Melanocyte of skin (primary cell): ENCODE measurements at places on chromosomes 7 and 10. TPM values are rescaled to one million over a fixed set of nuclear protein-coding genes. Genes with fewer than 3 reads are reported as not detected.

The ZC3HAV1 gene
- total RNA-seq: 60.3 and 61.9 TPM in 2 replicates

The COL17A1 gene
- total RNA-seq: under 0.01 and 0.62 TPM in 2 replicates

The ZNHIT1 gene
- total RNA-seq: 60.9 and 77.0 TPM in 2 replicates

The SUV39H2 gene
- total RNA-seq: 22.6 and 28.4 TPM in 2 replicates

The MBL2 gene
- total RNA-seq: under 0.01 and 0.15 TPM in 2 replicates

The IQUB gene
- under 0.01 and 0.31 TPM in 2 replicates for total RNA-seq

The ASB10 gene
- not detected in 2 replicates for total RNA-seq

The OPN4 gene
- not detected in 2 replicates for total RNA-seq

The SEMA4G gene
- total RNA-seq: 0.77 and 1.3 TPM in 2 replicates

The CUEDC2 gene
- 53.0 and 63.2 TPM in 2 replicates for total RNA-seq

The LBX1 gene
- total RNA-seq: not detected in 2 replicates

The WEE2 gene
- total RNA-seq: not detected in 2 replicates
